ENCODE measurements at places on chromosomes 3 and 15. TPM values are rescaled to one million over a fixed set of nuclear protein-coding genes. Genes with fewer than 3 reads are reported as not detected.

GRCh38 chr3:134772011-134772410 is 23.0 kb upstream of the EPHB1 start:
- DNase-seq: no peak

GRCh38 chr15:60917461-60918145 is 311.5 kb downstream of the RORA start:
- DNase-seq: no peak

- DNase-seq: peak; percentile 16
Measured at GRCh38 chr3:32147933-32148332, 41.5 kb downstream of the GPD1L start.

DNA sequence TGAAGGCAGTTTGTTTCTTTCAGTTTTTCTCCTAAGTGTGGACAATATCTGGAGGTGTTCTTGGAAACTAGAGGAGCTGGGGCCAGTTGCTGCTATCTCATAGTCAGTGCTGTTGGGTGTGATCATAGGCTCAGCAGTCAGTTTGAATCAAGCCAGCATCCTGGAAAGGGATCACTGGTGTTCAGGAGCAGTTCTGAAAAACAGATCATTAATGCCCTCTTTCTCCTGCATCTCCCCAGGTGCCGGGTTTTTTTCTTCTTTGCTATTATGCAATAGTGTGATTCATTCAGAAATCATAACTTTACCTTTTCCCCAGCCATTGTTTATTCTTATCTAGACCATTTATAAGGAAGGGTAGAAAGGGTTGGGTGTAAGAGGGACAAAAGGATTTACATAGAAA is 24.0 kb downstream of the LNP1 start:
- no peak for DNase-seq

- no peak for DNase-seq
Measured at GRCh38 chr3:50138266-50139200, 16.6 kb upstream of the SEMA3F start.

DNA sequence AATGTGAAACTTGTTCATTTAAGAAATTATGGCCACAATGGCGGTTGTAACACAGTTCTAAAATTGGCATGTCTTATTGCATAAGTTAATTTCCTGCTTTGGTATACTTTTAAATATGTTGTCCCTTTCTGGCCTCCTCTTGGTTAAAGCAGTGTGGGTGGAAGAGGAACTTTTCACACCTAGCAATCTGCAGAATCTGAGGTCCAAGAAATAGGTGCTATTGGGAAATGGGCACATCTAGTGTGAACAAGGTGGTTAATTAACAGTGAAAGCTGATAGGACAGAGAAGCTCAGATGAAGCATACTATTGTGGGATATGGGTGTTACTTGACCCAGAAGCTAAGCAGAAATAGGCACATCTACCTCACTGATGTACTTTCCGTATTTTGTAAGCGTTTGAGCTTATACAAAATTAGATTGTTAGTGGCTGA is 10.6 kb downstream of the CMC1 start:
- no peak for DNase-seq

The PLIN1 gene
- total RNA-seq: 0.19 TPM

DNA sequence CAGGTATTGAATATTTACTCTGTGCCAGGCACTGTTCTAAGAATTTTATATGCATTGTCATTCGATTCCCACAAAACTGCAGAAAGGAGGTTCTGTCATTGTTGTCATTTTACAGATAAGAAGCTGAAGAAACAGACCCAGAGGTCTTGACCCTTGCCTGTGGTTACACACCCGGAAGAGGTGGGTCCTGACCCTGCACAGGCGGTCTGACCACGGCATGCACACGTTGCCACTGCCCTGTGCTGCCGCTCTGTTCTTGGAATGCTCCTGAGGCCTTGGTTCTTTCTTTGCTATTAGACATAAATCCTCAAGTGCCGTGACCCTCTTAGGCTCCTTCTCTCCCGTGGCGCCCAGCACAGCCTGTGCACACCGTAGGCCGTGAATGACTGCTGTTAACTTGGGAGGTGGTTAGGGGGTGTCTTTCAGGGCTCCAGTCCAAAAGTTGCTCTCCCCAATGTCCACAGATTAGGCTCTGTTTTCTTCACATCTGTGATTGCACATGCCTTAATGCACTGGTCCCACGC is 74.1 kb upstream of the PLXNA1 start:
- no peak for DNase-seq

The LSMEM2 gene
- not detected for total RNA-seq

- peak; percentile 70 for DNase-seq
Measured at GRCh38 chr15:23035964-23036566, 3.3 kb downstream of the TUBGCP5 start.

The CKMT1A gene
- total RNA-seq: 6.1 TPM

The RBP2 gene
- total RNA-seq: not detected

GRCh38 chr3:55307622-55308021 is 179.5 kb downstream of the WNT5A start:
- no peak for DNase-seq

The PARP3 gene
- 12.0 TPM for total RNA-seq

GRCh38 chr15:91564631-91565030 is 288.9 kb upstream of the SLCO3A1 start:
- no peak for DNase-seq

DNA sequence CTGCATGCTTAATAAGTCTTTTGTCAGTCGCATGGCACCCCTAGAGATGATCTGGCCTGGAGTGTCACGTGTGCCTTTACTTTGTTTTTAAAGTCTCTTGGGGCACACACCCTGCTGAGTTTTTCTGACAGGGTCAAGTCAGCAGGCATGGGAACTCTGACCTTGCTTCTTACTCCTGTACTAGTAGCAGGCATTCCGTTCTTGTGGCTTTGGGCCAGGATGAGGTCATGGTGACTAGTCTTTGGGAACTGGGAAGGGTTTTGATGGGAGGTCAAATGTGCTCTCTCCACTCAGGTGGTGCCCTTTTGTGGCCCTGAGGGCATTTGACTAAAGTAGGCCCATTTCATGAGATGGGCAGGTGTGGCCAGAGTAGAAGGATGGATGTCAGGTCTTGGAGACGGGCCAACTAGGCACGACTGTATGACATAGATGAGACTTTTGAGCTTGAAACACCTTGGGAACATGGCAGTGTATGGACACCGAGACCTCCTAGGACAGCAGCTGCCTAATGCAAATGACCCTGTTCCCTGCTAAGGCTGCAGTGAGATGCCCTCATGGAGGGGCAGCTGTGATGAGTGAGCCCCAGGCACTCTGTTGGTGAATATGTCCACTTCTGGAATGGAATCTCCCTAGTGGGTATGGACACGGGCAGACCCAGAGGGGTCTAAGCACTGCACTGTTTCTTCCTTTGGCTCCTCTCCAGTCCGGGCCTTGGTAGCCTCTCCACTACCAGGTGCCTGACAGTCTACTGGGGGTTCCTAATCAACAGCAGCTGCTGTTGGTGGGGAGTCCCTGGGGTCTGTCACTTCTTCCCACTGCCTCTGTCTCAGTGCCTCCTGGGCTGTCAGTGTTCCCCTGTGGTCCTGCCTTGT is 16.4 kb downstream of the SRPRB start:
- no peak for DNase-seq

DNA sequence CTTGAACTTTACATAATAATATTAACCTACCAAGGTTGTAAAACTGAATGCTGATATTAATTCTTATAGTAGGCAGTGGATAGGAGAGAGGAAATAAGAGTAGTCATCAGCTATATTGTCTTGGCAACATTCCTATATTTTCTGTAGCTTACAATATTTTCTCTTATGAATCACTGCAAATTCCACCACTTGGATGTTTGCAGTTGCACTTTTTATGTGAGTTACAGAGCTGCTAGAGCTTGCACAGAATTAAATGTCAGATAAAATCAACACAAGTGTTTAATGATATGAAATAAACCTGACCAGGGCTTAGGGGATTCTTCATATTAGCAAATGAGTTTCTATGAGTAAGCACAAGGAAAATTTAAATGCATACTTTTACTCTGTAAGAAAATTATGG is 1710.1 kb downstream of the SI start:
- no peak for DNase-seq

The WDR49 gene
- total RNA-seq: not detected

DNA sequence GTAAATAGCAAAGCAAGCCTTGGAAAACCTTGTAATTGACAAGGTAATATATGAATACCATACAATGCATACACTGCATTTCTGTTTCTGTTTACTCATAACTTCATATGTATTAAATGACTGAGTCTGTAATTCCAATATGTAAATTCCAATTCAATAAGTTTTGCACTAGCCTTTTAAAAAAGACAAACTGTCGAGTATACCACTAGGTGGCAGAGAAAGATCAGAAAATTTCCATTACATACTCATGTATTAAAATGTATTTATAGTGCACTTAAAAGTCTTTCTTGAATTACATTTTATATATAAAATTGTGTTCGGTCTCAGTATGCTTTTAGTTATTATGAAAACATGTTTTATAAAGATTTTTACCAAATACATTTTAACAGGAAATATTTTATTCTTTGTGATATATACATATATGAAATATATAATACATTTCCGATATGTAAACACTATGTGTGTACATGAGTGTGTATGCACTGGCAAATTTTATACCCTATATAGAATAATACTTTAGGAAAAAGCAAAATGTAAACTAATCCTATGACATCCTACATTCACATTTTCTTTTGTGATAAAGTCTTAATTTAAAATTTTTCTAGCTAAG is 216.8 kb downstream of the VGLL3 start:
- peak; percentile 36 for DNase-seq

- no peak for DNase-seq
Measured at GRCh38 chr15:27902680-27903385, 196.3 kb downstream of the OCA2 start.

The SLC9C1 gene
- not detected for total RNA-seq

GRCh38 chr3:141487521-141488252 is 860 bp downstream of the RASA2 start:
- peak; percentile 94 for DNase-seq

DNA sequence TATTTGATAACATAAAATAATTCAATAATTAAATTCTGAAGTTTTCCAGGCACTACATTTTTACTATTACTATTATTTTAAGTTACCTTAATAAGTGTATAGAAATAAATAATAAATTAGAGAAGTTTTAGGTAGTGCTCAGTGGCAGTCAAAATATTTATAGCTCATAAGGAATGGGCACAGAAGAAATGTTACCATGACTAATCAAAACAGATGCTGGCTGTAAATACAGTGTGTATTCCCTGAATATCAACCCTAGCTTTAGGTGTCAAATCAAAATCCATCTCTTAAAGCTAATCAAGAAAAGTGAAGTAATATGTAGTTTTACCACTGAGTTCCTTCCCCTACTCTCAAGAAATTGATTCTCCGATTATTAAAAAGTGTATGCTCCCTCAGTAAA is 35.5 kb downstream of the ZBTB20 start:
- no peak for DNase-seq

- no peak for DNase-seq
Measured at GRCh38 chr3:41031401-41031800, 167.9 kb upstream of the CTNNB1 start.

The MAGEF1 gene
- total RNA-seq: 45.0 TPM

DNA sequence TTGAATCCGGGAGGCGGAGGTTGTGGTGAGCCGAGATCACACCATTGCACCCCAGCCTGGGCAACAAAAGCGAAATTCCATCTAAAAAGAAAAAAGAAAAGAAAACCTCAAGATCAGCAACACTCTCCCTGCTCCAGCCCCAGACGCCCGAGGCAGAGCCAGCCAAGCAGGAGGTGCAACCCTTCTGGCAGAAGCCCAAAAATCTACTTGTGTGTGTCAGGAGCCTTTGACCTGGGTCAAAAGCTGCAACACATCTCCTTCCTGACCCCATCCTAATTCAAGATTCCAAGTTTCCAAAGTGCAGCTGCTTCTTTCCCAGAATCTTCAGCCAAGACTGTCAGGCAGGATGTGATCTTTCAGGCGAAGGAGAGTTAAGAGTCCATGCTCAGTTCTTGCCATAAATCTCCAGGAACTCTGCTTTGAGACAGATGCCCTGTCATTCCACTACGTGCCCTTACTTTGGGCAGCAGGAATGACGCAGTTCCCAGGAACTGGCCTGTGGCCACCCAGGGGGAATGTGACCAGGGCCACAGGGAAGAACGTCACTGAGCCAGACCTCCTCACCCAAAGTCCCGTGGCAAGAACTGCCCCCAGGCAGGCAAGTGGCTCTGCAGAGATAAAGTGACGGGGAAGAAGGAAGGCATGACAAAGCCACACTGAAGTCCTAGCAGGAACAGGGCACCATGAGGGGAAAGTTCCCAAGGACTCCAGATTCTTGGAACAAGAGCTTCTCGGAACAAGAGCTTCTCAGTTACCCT is 39.4 kb downstream of the SH3BP5 start:
- no peak for DNase-seq

The ACKR2 gene
- 2.9 TPM for total RNA-seq

All from OCI-LY7 (cell line).